ENCODE measurements at places on chromosomes 12 and 14.

- H3K4me3 ChIP-seq: no peak overlapping the region
- H3K36me3 ChIP-seq: no peaks in the 10 kb centered on the region
- DNase-seq: no peak
- H3K27ac ChIP-seq: no peak overlapping the region
These were observed 18.1 kb downstream of the MANSC1 start for GRCh38 chr12:12331896-12332295.

DNA sequence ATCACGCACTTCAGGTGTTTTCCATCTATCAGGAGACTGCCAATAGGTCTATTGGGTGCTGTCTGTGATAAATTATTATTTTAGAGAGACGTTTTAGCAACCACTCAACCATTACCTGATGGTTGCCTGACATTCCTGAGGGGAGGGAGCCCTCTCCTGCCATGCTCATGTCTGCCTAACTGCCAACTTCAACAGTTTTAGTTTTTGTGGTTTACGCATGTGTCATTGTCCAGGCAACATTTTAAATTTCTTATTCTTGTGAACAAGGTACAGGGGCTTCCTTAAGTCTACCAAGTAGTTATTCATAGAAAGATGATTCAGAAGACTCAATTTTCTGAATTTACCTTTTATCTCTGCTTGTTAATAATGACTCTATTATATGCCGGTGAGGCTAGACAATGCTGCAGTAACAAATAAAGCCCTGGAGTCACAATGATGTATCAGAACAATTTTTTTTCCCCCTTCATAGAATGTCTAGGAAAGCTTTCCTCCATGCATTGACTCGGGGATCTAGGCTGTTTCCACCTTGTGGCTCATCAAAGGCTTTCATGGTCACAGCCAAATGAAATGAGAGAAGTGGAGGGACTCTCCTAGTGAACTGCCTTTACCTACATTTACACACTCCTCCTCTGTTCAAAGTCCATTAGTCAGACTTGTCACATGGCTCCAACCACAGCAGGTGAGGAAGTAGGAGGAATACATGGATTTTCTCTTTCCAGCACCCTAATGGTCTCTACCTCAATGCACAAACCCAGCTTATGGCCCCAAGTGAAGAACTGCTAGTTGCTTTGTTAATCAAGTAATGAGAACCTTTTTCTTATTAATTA lies 225.8 kb downstream of the CRADD start:
- H3K27ac ChIP-seq: no peak overlapping the region
- no peak overlapping the region for H3K4me3 ChIP-seq
- DNase-seq: no peak
- no peaks in the 10 kb centered on the region for H3K4me1 ChIP-seq

GRCh38 chr12:77232045-77232444 lies 166.7 kb upstream of the E2F7 start:
- H3K36me3 ChIP-seq: no peaks in the 10 kb centered on the region
- DNase-seq: no peak
- H3K27ac ChIP-seq: no peak overlapping the region
- no peaks in the 10 kb centered on the region for H3K4me1 ChIP-seq

- H3K27me3 ChIP-seq: peaks cover 84% of the 10 kb centered on the region
- H3K27ac ChIP-seq: no peak overlapping the region
- peaks cover 11% of the 10 kb centered on the region for H3K4me1 ChIP-seq
- H3K36me3 ChIP-seq: peaks cover 3% of the 10 kb centered on the region
- no peak overlapping the region for H3K4me3 ChIP-seq
These were observed 6.8 kb downstream of the HRK start for GRCh38 chr12:116874324-116874995.

DNA sequence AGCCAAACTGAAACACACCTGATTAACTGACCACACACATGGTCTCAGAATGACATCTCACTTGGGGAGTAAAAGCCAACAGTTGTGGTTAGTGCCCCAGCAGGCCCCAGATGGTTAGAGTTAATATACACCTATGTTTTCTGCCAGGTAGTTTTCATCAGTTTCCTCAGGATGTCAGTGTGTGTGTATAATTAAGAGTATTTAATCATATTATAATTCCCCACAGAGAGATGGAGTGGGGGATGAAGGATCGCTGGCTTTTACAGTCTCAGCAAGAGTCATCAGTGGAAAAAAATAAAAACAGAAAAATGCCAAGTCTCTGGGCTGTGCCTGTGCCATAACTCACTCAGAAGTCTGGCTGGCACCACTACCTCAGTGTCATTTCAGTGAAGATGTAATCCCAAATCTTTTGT lies 412.5 kb downstream of the ZFP36L1 start:
- DNase-seq: no peak
- no peak overlapping the region for H3K27ac ChIP-seq
- no peaks in the 10 kb centered on the region for H3K27me3 ChIP-seq

DNA sequence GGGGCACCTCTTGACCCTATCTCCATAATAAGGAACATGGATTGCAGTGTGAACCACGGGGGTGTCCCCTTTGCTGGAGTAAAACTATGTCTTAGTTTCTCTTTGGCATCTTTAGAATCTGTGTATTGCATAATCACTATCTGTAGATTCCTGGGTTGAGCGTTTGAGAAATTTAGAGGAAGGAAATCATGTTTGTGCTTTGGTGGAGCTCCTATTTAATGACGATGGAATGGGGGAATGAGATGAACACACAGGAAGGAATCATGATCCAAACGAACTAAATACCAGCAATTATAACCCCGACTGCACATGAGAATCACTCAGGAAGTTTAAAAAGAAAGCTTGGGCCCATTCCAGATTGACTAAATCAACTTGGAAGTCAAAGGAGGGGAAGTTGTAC lies 1.3 kb upstream of the MYG1 start:
- no peaks in the 10 kb centered on the region for H3K27me3 ChIP-seq
- peaks cover 51% of the 10 kb centered on the region for H3K4me1 ChIP-seq
- no peak for DNase-seq
